ENCODE measurements at places on chromosomes 5 and 9.

- no peak for DNase-seq
Measured at GRCh38 chr5:32866138-32866537, 155.0 kb downstream of the NPR3 start.

DNA sequence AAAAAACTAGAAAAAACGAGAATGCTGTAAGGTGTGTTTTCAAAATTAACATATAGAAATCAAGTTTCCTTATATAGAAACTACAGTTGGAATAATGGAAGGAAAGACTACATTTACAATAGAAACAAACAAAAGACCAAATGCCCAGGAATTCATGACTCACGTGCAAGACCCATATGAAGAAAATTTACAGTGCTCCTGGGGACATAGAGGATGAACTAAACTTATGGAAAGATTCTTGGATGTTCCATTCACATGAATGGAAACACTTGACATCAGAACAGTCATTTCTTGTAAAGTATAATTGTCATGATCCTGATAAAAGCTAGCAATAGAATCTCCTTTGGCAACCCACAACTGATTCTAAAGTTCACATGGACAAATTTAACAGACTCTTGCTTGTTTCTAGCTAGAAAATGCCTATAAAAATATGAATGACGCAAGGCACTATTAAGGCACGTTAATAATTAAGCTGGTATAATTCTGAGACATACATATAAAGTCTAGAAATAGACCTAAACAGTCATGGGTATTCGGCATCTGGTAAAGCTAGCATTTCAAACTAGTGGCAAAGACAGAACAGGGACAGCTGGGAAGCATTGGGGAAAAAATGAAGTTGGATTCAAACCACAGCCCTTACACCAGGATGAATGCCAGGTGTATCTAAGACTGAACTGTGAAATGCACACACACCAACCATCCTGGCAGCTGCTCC is 5.1 kb upstream of the ZFP62 start:
- no peak for DNase-seq

GRCh38 chr9:132994410-132995120 is 16.1 kb downstream of the GFI1B start:
- peak; percentile 21 for DNase-seq

DNA sequence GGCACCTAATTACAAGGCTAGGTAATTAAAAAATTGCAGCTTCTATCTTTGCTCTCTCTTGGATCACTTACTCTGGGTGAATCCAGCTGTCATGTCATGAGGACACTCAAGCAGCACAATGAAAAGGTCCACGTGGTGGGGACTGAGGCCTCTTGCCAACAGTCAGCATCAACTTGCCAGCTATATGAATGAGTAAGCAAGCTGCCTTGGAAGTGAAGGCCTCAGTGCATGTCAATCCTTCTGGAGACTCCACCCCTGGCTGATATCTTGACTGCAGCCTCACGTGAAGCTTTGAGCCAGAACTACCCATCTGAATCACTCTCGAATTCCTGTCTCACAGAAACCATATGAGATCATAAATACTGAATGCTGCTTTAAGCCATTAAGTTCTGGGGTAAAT is 140.5 kb downstream of the SNX18 start:
- peak; percentile 50 for DNase-seq

DNA sequence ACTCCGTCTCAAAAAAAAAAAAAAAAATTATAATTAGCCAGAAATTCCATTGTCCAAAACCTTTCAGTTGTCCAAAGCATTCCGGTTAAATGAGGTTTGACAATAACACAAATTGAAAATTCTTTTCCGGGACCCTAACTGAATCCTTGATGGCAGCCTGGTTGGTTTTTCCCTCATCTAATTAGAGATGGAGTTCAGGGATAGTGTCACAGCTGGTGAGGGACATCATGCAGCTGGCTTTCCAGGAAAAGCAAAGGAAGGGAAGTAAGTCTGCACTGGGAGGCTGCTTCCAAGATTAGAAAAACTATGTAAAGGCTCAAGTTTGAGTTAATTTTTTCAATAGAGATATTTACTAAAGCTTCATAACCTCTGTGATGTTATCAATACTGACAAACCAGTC is 195.4 kb downstream of the ADAMTS12 start:
- DNase-seq: no peak

- DNase-seq: no peak
Measured at GRCh38 chr5:96459313-96460121, 26.5 kb upstream of the PCSK1 start.

DNA sequence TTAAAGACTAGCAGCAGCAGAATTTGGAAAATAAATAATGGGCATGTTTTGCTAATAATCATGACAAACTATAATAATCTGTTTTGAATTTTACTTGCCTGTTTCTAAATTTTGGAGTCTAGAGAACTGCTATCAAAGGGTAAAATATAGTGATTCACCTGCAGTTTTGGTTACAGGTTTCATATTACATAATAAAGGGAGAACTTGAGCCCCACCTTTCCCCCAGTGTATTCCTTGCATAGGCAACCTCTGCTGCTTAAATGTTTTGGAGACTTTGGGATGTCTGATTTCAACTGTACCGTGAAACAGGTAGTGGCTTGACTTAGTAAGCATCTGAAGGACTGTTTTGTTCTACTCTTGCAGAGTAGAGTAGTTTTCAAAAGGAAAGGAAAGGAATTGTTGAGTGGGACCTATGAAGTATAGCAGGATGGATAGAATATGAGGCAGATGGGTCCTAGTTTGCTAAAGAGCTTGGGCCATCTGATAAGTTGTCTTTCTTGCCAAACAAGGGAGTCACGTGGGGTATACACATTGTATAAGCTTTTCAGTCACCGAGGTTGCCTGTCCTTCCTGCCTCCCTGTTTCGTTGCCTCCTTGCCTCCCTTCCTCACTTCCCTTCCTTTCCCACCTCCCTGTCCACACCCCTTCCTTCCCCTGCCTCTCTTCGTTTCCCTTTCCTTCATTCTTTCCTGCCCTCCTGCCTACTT is 19.1 kb downstream of the CREBRF start:
- DNase-seq: no peak

DNA sequence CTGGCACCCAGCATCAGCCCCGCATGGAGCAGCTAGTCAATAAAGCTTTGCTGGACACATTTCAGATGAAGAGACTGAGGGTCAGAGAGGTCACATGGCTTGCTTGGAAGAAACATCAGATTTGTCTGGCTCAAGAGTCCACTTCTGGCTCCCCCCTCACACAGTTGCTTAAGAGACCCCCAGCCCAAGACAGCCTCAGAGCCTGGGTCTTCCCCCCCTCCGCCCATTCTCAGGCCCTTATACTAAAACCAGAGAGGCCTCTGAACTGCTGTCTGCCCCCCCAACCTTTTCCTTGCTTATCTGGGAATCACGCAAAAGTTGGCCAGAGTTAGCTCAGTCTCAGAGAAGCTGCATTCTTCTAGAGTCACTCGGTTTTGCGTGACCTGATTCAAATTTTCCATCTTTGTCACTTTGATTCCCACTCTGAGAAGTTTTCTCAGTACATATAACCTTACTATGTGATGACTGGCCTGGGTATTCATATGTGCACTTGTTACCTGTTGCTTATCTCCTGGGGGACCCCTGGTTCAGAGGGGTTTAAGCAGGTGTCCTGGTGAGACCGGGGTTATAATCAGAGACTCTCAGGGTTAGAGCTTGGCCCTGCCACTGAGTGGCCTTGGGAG is 145.4 kb upstream of the IER5L start:
- no peak for DNase-seq

DNA sequence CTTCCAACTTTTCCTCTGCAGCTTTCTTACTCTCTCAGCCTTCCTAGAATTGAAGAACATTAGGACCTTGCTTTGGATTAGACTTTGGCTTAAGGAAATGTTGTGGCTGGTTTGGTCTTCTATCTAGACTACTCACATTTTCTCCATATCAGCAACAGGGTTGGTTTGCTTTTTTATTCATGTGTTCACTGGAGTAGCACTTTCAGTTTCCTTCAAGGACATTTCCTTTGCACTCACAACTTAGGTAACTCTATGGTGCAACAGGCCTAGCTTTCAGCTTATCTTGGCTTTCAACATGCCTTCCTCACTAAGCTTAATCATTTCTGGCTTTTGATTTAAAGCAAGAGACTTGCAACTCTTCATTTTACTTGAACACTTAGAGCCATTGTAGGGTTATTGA is 153.1 kb downstream of the CCDC192 start:
- DNase-seq: no peak

DNA sequence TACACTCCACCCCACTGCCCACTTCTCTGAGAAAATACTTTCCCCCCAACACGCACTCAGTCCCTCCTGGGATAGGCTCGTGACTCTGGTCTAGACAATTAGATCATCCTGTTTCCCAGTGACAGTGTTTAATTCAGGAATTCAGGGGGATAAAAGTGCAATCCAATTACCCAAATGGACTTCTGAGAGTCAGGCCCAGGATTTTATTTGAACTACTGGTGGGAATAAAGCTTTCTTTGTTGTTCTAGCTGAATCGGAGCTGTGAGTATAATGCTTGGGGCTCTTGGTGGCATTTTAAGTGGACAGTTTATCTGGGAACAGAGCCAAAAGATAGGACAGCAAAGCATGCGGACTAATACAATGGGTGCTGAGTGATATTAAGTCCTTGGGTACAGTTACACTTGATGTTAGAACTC is 683.3 kb downstream of the MAT2B start:
- DNase-seq: no peak

Measured in umbilical cord (tissue), 2 donors.